Choroid plexus epithelial cell (primary cell): ENCODE measurements at places on chromosomes 13 and 19.

GRCh38 chr13:95269756-95270155 is 31.5 kb downstream of the ABCC4 start:
- DNase-seq, result no peak

- DNase-seq, result no peak
These were observed 1381.0 kb upstream of the MIR17HG start for GRCh38 chr13:89966524-89966923.

DNA sequence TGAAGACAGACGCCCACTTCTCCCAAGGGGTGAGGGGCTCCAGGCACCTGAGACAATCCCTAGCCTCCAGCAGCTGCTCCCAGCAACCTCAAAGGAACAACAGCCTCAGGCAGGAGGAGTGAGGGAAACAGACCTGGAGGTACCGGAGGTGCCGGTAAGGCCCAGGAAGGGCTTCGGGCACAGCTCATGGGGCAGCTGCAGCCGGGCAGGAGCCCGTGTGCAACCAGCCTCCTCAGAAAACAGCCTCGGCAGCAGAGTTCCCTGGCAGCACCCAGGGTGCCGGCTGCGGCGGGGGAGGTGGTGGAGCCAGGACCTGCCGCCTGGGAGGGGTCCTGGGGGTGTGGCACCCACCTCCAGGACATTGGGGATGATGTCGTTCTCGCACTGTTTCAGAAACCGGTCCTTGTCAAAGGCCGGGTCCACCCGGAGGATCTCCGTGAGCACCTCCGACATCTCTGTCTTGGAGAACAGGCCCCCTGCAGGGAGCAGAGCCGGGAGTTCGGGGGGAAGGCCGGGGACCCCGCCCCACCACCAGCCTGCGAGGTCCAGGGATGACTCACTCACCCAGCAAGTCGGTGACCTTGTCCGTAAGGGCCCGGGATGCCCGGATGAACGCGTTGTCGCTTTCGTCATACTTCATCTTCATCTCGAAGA is 6.5 kb upstream of the CTXN1 start:
- no peak for DNase-seq

GRCh38 chr13:23766939-23767338 is 122.3 kb downstream of the MIPEP start:
- DNase-seq, result no peak

DNA sequence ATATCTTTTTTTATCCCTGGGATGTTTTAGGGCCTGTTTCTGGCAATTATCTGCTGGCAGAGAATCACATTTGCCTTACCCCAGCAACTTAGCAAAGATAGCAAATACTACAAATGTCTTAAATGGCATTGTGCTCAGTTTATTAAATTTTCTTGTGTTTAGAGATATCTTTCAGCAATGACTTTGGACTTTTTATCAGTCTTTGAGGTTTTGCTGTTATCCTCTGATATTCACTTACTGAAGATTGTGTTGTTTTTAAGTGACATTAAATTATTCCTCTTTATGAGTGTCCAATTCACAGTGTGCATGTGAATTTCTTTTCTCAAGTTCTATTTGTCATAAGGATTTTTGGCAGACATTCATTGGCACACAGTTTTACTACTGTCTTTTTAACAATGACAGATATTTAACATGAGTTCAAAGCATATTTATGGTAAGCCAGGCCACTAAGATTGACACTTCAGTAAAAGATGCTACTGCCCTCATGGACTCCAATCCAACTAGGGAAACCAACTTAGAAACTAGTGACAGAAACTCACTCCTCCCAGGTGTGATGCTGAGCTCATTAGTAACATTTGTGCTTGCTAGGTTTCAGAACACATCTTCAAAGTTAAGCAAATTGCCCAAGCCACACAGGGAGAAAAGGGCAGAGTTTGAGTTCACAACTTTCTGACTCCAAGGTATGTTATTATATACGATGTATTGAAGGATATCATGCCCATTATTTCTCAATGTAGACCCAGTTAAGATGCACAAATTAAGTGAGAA is 481.9 kb downstream of the GPC6 start:
- DNase-seq, result no peak
